NCI-H1105 treated with DMSO at 0.1 percent for 48 hours (cell line): ENCODE measurements at places on chromosomes 2 and 18.

GRCh38 chr2:196478588-196478987 is 160.9 kb upstream of the CCDC150 start:
- no peak for DNase-seq

GRCh38 chr2:10948606-10949230 is 37.0 kb downstream of the KCNF1 start:
- DNase-seq = no peak

GRCh38 chr18:9417073-9417851 is 58.1 kb upstream of the RALBP1 start:
- DNase-seq = peak; percentile 17

DNA sequence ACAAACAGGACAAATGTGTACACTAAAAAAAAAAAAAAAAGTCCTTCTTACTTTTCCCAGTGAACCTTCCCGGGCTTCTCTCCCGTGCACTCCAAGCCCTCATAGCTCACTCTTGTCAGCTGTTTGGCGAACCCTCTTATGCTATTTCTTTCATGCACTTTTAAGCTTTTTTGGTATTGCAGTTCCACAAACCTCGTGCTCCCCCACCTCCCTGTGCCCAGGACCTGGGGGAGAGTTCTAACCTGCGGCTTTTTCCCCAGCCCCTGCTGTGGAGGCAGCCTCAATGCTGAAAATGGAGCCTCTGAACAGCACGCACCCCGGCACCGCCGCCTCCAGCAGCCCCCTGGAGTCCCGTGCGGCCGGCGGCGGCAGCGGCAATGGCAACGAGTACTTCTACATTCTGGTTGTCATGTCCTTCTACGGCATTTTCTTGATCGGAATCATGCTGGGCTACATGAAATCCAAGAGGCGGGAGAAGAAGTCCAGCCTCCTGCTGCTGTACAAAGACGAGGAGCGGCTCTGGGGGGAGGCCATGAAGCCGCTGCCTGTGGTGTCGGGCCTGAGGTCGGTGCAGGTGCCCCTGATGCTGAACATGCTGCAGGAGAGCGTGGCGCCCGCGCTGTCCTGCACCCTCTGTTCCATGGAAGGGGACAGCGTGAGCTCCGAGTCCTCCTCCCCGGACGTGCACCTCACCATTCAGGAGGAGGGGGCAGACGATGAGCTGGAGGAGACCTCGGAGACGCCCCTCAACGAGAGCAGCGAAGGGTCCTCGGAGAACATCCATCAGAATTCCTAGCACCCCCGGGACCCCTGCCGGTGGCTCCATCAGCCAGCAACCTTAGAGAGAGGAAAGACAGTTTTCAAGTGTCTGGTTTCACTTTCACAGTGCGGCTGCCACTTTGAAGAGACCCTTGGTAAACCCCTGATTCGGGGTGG is 826 bp downstream of the KCNE4 start:
- DNase-seq = no peak

GRCh38 chr18:56248610-56249235 is 389.7 kb downstream of the TXNL1 start:
- no peak for DNase-seq

- DNase-seq = no peak
These were observed 228.9 kb downstream of the NEDD4L start for GRCh38 chr18:58272779-58273435.

- no peak for DNase-seq
These were observed 43.3 kb upstream of the LCLAT1 start for GRCh38 chr2:30403592-30404312.

DNA sequence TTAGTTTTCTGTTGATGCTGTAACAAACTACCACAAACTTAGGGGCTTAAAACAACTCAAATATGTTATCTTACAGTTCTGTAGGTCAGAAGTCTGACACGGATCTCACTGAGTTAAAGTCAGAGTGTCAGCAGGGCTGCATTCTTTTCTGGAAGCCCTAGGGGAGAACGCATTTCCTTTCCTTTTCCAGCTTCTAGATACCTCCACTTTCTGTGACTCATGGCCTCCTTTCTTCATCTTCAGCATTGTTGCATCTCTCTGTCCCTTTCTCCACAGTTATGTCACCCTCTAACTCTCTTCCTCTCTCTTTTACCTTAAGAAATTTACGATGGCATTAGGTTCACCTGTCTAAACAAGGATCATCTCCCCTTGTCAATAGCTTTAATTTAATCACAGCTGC is 13.3 kb upstream of the PPP4R1 start:
- no peak for DNase-seq

DNA sequence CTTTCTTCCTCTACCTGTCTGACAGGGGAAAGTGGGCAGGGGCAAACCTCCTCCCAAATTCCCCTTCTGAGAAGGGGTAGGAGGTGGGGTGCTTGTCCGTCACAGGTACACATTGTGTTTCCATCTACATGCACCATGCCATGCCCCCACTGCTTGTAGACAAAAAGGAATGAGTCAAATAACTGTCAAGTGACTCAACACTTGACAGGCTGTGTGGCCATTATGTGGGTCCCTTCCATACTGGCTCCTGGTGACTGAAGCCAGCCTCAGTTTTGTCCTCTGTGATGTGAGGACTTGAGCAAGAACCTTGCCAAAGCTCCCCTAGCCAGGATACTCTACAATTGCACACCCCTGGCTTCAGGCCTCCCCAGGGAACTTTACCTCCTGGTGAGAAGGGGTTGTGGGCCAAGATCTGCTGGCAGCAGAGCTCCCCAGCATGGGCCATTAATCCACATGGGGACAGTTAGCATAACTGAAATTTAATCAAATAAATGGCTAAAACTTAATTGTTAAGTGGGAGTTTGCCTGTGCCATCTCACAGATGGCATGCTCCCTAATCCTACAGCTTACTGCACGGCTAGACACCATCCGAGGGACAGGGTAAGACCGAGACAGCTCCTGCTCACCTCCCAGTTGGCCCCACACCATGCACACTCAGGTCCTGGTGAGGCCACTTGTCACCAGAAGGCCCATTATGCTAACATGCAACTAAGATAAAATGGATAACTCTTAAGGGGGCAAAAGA is 140.2 kb downstream of the BCL11A start:
- no peak for DNase-seq

GRCh38 chr2:152815634-152816257 is 97.3 kb downstream of the ARL6IP6 start:
- no peak for DNase-seq

DNA sequence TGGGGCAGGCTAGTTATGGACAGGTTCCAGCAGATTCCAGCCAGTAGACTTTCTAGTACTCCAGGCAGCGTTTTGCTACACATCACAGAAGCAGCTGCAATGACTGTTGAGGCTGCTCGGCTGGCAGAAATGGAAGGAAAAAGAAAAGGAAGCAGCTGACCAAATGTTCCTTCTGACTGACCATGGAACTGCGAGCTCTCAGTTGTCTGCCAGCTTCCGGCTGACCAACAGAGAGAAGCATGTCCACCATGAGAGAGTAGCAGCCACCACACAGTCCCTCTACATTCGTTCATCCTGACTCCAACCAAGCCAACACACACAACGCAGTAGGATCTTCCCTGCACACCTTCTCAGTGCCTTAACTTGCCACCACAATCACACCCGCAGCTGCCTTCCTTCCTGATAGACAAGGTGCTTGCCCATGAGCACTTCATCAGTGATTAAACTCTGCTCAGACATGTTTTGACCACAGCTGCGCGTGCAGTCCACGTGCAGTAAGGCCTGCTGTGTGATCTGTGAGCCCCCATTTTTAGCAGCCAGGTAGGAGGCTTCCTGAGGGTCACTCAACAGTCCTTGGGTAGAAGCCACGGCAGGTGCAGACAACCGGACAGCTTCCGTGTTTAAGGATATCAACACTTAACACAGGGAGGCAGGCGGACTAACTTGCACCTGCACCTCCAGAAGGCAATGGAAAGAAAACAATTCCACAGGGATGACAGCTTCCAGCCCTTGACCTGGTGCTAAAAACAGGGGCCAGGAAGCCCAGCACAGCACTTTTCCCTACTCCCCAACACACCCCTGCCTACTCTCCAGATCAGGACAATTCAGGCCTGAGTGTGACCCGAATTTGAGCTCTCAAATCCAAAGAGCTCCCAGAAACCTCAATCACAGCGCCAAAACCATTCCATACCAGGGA is 996 bp downstream of the TGFBRAP1 start:
- DNase-seq = peak; percentile 38

DNA sequence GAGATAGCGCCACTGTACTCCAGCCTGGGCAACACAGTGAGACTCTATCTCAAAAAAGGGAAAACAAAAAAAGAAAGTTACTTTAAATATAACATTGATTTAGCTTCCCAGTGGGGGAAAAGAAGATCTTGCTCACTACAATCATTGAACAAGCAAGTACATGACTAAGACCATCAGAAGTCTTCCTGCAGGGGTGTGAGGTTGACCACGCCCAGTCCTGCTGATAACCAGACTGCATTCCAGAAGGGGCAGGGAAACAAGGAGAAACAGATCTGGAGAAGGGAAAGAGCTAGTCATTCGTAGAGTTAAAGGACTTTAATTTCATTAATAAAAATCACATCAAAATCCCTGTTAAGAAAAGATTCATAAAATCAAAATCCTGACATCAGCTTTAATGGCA is 77.5 kb downstream of the EPHA4 start:
- no peak for DNase-seq
